ENCODE measurements at places on chromosomes 7 and 10.

DNA sequence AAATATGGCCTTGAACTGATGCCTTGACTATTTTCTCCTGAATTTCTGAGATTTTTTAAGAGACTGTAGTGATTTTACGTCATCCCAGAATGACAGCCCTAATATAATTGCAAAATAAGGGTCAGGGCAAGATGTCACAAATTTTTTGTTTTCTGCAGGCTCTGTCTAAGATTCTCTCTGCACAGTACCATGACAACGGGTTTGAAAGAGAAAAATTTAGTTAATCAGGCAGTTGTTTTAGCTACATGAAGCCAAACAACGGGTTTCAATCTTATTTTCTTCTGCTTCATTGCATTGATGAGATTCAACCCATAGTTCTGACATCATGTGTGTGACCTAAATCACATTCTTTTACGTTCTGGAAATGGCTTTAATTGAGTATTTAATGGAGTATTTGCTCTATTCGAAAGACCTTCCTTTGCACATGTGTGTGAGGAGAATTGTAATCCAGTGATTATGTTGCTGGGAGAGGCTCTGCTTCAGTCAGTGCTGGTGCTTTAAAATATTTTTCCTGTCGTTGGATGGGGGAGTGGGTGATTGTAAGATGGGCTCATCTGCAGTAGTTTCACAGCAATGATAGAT is 118.0 kb upstream of the RHOBTB1 start:
- DNase-seq, result no peak

GRCh38 chr7:25989140-25989705 is 162.8 kb upstream of the NFE2L3 start:
- DNase-seq, result no peak

DNA sequence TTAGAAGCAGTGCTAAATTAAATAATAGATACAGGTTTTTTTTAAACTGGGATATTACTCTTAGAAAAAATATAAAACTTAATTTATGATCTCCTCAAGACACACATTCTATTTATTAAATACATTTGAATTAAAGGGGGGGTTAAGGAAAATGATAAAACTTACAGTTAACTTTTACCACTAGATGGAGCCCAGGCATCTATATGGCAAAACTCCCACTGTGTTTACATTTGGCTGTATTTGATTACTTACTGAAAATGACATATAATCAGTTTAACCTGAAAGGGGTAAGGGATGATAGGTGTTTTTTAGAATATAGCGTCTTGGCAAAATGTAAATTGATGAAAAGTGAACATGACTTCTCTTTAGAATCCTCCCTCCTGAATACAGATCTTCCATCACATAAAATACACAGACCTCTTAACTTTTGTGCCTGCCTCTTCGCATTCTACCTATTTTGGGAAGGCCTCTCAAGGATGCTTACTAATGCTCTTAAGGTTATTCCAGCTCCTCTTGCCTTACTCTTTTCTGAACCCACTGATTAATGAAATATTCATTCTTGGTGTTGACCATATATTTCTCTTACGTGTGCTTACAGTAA is 235.7 kb downstream of the AGMO start:
- DNase-seq, result no peak

DNA sequence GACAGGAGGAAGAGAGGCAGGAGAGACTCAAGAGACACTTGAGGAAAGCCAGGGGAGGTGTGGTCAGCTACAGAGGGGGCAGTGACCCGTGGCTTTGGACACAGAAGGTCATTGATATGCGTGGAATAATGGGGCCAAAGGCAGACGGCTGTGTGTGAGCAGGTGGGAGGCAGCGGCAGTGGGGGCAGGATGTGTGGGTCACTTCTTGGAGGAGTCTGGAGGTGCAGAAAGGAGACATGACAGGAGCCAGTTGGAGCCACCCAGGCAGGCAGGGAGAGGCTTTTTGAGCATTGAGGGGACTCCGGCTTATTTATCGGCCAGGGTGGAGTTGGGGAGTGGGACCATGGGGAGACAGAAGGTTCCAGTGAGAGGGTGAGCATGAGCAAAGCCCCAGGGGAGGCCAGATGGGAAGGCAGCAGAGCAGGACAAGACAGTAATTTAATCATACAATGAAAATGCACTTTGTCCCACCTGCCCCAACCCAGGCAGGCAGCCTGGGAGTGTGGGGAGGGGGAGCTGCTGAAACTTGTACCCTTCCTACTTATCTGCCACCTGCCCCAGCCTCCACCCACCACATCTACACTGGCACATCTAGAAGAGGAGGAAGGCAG is 5.0 kb downstream of the LDB3 start:
- DNase-seq, result no peak

- no peak for DNase-seq
Measured at GRCh38 chr7:43083106-43083505, 29.3 kb upstream of the HECW1 start.

DNA sequence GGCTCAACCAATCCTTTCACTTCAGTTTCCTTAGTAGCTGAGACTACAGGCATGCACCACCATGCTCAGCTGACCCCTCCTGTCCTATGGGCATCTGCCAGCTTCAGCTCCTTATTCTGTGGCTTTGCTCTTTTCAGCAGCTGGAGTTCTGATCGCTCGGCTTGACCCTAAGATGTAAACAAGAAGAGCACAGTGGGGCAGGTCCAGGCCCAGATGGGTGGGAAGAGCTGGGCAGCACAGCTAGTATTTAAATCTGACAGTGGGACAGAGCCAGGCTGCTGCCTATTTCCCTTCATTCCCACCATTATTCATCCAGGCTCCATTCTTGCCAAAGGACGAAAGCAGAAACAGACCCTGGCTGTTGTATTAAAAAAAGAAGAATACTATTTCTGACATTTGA is 494.9 kb upstream of the PODXL start:
- DNase-seq, result no peak

DNA sequence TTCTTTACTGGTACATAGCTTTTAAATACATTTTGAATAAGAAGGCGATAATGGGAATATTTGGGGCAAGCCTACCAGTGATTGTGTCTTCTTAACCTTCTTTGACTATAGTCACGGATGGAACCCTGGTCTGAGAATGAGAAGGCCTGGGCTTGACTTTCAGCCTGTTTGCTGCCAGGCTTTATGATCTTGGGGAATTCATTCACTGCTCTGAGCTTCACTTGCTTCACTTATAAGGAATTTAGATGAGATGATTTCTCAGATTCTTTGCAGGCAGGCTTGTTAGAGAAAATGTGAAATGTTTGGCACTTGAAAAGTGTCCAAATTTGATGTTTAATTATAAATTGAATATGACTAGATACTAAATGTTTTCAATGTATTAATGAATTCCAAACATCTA is 42.5 kb downstream of the NUP205 start:
- no peak for DNase-seq

- peak; percentile 40 for DNase-seq
Measured at GRCh38 chr7:38463277-38464225, 167.6 kb downstream of the AMPH start.

DNA sequence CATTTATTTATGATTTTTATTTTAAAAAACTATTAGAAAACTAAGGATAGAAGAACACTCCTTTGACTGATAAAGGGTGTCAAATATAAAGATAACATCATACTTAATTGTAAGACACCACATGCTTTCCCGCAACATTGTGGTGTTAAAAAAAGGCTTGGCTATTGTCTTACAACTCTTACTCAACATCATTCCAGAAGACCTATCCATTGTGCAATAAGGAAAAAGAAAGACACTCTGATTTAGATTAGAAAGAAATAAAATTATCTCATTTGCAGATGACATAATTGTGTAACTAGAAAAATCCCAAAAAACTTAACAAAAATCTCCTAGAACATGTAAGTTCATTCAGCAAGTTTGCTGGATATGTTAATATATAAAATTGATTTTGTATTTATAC is 296.7 kb upstream of the GNAI1 start:
- no peak for DNase-seq

- no peak for DNase-seq
Measured at GRCh38 chr10:10975647-10976046, 42.0 kb upstream of the CELF2 start.

DNA sequence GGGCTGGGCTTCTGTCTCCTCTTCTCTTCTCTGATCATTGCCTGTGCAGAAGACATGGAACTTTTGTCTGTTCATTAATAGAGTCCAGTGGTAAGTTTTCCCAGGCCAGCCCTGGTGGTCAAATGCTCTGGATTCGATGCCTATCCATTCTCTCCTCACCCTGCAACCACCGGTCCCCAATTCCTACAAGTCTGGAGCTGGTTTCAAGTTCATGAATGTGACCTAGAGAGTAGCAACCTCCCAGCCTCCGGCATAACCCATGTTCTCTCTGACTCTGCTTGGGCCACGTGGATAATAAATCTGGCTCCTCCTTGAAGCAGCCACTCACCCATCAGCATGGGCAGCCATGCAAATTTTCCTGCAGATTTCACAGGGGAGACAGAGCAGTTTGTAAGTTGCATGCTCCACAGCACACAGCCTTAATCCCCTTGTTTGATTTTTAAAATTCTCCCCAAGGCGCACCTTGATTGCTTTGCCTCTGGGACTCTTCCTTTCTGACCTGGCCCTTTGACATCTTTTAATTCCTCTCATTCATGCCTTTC is 37.3 kb upstream of the PDZD8 start:
- no peak for DNase-seq

- no peak for DNase-seq
Measured at GRCh38 chr7:158655507-158655906, 49.1 kb downstream of the NCAPG2 start.

GRCh38 chr7:142507799-142508198 is 241.5 kb upstream of the PRSS1 start:
- DNase-seq, result no peak

- no peak for DNase-seq
Measured at GRCh38 chr7:82592416-82592815, 148.8 kb upstream of the CACNA2D1 start.

DNA sequence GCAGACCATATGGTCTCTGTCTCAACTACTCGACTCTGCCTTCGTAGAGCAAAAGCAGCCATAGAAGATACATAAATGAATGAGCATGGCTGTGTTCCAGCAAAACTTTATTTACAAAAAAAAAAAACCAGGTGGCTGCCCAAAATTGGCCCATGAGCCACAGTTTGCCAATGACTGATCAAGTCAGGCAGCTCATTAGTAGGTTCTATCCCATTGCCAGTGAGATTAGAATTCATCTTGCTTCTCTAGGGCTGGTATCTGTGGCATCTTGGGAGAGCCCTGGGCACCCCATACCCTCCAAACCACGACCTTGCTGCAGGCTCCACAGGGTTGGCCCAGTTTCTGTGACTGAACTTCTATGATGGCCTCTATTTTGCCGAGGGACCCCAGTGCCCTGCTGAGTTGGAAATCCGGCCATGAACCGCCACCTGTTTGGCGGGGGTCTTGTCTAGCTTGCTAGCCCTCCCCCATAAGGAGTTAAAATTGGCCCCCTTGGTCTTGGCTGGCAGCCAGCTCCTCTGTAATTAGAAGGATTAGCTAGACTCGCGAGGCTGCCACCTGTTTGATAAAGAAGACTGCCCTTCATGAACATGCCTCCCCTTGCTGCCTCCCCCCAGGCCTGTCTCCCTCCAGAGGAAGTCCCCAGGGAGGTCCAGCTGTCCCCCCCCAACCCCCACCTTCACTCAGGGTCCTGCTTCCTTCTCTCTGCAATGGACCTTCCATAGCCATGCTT is 83.9 kb downstream of the CHN2 start:
- DNase-seq, result no peak

DNA sequence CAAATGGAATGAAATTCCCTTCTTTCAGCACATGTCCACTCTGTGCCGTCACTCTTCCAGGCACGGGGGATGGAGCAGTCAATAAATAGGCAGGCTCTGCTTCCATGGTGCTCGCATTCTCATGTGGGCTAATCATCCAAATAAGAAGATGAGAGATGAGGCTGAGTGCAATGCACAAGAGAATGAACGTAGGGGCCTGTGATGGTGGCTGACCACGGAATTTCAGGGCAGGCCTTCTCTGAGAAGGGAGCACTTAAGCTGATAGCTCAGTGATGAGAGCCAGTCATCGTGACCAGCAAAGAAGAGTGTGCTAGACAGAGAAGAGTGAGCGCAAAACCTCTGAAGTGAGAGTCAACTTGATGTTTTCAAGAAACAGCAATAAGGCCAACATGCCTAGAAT is 47.9 kb downstream of the TAF3 start:
- no peak for DNase-seq

GRCh38 chr10:21508706-21509331 is 16.7 kb downstream of the SKIDA1 start:
- DNase-seq, result no peak

- DNase-seq, result no peak
Measured at GRCh38 chr7:39413636-39414223, 152.5 kb upstream of the YAE1 start.

DNA sequence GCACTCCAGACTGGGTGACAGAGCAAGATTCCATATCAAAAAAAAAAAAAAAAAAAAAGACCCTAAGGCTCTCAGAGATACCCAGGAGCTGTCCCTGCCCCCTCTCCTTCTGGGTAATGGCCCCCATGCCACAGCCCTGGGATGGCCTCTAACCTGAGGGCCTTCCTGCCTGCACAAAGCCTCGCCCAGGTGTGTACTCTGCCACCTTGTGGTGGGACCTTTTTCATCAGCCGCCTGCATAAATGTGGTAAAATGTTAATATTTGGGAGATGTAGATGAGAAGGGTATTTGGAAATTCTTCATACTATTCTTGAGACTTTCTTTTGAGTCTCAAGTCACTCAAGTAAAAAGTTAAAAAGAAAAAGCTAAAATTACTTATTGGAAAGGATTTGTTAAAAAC is 46.3 kb upstream of the RNF216 start:
- DNase-seq, result no peak

- no peak for DNase-seq
Measured at GRCh38 chr7:78164459-78164858, 365.9 kb downstream of the PHTF2 start.

- peak; percentile 93 for DNase-seq
Measured at GRCh38 chr7:103541026-103541425, 95.0 kb upstream of the SLC26A5 start.

DNA sequence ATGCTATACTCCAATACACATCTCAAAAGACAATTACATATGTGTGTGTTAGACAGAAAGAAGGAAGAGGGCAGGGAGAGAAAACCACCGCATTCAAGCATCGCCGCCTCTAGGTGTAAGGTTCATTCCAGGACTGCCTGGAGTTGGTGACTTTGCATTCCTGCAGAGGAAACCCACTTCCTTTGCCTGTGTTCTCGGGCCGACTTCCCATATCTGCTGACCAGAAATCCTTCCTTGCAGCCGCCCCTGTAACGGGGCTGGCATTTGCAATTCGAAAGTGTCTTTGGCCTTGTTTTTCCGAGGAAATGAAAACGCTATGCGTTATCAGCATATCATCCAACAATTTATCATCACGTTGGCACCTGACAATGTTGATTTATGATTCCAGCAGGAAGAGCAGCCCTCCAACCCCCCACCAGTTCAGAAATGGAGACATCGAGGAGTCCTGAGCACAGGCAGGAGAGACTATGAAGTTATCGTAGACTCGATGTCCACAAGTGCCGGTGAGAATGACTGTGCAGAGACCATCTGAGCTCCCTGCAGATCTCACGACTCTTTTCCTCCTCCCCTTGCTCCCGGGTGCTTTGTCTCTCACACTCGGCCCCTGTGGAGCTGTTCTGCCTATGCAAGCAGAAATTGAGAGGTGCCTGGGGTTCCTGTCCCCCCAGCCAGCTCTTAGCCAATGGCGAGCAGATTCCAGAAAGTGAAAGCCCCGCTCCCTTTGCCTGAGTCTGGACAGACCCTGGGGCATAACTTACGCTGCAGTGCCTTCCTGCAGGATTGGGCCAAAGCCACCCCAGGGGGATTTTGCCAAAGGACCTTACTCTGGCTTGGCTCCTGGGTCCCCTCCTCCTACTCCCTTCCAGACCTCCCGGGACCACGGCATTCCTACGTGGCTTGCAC is 68.9 kb upstream of the FOXK1 start:
- no peak for DNase-seq

All from amygdala (tissue), 56 donors.